HTR-8/SVneo (cell line): ENCODE measurements at places on chromosomes 11 and 22.

DNA sequence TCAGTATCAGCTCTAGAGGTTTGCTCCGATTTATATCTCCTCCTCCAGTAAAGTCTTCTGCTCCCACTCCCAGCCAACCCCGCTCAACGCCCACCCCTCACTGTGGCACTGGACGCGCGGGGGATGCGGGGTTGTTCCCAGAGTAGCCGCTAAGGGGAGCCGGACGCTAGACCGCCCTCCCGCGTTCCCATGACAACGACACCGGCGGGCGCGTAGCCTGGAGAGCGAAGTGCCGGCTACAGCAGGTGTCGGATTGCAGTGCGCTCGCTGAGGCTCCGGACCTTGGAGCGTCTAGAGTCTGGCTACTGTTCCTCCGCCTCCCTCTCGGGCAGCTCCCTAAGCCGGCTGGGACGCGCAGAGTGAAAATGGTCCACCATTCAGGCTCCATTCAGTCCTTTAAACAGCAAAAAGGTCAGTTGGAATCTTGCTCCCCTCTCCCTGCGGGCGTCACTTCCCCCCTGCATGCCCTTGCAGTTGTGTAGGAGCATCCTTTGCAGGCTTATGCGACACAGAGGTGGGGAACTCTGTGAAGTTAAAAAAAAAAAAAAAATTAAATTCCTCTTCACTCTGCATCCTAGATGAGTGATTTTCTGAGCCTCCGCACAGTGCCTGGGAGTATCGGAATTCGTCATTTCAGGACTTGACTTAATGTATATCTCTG lies at the start of gene ANO3:
Gene ANO3, plus strand, starts transcription at position 220 of the 661 bp plus-strand sequence. Its CDS starts 146 bp downstream, at position 366.
- peak; percentile 71 for DNase-seq

DNA sequence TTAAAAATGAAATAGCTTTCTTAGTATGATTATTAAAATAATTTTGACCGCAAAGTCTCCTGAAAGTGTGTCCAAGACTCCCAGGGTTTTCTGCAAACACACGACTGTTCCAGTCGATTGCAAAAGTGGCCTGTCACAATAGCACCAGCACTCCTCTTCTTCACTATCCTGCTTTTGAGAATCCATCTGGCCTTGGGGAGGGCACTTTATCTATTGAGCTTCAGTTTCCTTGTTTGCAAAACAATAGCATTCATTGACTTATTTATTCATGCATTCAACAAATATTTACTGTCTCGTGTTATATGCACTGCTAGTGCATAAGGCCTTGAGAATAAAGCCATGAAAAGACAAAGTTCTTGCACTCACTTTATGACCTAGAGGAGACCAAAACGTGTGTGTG lies 96.2 kb upstream of the NTM start:
- no peak for DNase-seq

DNA sequence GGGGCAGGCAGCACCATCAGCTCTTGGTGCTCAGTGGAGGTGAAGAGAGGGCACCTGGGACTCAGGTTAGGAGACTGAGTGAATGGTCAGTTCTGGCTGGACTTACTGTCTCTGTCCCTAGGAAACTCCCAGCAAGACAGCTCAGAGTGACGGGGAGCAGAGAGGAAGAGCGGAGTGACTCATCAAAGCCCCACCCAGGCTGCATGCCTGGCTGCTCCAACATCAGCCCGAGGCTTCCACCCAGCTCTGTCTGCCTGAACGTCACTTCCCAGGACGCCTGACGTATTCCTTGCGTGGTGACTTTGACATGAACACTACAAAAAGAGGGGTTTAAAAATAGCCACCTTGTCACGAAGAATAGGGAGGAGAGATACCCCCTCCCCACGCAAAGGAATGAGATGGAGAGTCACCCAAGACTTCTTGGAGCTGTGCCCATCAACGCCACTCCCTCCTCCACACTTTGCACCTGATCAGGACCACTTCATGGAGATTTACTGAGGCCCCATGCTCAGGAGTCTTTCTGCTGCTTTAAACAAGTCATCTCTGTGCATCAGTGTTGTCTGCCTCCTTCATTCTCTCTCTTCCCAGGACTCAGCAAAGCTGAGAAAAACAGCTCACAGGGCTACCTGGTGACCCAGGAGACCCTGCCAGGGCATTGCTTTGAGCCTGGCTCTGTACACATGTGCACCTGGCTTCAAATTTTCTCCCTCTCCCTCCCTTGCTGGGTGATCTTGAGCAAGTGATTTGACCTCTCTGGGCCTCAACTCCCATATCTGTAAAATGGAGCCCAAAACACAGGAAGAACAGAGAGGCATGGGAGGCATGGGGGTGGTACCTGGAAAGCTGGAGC lies 83.1 kb downstream of the MN1 start:
- DNase-seq: peak; percentile 90

DNA sequence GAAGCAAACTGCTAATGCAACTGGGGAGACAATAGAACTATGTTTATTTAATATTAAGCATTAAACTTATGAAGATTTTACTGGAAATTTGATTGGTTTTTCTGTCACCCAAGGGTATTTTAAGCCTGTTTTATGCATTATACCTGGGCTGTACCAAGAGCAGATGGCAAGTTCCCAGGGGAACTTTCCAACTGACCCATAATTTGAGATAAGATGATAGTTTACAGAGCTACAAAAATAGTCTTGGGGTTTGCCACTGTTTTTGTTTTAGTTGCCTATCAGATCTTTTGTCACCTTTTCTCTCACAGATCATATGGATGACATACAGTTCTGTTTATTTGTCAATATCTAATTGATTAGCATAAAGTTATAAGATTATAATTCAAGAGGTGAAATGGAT lies 43.9 kb downstream of the PDE3B start:
- DNase-seq: no peak

DNA sequence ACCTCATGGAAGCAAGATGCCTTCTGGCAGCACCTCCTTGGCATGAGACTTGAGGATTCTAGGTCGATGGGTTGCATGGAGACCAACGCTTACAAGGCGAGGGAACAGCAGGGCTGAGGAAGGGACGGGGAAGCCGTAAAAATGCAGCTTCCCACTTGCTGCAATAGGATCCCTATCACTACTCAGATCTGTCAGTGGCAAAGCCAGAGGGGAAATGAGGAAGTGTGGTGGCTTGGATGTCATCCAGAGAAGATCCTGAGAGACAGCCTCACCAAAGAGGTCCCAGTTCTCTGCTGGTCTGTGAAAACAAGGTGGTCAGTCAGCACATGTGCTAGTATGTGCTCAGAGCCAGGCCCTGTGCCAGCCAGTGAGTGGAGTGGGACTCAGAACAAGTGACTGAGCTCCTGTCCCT lies 22.2 kb downstream of the CYB5R2 start:
- DNase-seq: no peak

- no peak for DNase-seq
Measured at GRCh38 chr11:116065191-116065895, 561.1 kb upstream of the CADM1 start.

DNA sequence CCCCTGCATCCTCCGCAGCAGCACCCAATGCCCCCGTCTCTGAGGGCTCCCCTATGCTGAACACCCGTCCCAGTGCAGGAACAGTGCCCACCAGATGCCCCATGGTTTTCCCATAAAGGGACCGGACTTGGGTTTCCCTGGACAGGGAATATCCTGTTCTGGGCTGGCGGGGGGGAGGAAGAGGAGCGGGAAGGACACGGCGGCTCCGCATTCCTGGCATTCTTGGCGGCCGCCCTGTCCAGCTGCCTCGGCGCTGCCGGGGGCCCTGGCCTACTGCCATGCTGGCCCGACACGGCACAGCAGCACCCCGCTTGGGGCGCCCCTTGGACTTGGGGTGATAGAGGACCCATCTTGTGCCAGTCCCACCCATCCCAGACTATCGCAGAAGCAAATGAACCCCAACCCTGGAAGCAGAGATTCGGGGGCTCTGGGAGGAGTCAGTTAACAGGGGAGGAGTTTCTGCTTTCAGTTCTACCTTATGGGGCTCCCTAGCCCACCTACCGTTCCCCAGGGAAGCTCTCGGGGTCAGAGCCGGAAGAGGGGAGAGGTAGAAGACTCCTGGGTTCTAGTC lies 23.7 kb upstream of the CBX7 start:
- peak; percentile 68 for DNase-seq

- DNase-seq: peak; percentile 85
Measured at GRCh38 chr22:45435544-45436139, 22.1 kb downstream of the RIBC2 start.

DNA sequence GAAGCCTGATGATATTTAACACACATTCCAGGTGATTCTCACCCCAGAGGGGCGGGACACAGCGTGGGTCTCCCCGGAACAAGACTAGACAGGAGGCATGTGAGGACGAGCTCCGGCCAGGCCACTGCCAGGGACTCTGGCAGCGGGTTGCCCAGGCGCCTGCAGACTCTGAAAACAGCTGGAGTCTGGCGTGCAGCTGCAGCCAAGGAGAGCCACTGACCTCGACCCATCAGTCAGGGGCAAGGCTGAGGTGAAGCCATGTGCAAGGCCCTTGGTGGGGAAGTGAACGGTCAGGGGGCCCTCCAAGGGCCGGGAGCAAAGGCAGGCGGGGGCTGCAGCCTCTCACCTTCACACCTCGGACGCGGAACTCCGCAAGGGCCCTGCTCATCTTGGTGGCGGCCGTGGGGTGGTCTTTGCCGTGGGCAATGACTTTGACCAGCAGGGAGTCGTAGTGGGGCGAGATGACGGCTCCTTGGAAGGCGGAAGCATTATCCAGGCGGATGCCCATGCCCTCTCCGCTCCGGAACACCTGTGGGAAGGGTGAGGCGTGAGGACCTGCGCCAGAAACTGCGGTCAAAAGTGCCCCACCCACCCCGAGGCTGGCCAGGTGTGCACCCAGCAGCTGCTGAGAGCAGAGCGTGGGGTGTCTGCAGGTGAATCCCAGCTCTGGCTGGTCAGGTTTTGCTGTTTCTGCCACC lies 6.7 kb downstream of the LRFN4 start:
- DNase-seq: no peak

- no peak for DNase-seq
Measured at GRCh38 chr11:19873730-19874129, 161.1 kb downstream of the NAV2 start.

GRCh38 chr11:57196596-57196995 lies 14.8 kb downstream of the LRRC55 start:
- DNase-seq: no peak

DNA sequence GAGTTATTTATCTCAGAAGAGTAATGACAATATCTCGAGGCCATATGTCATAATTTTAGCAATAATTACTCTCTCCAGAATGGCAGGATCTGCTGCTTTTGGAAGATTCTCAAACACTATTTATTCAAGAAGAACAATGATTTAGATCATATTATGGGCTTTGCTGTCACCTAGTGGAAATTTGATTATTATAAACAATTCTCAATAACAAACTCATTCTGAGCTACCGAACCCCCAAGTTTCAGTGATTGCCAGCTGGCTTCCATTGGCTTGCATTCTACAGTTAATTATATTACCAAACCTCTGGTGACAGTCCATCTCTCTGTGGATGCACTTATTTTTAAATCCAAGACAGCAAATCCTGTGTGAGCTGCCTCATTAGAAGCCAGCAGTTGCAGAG lies 27.9 kb upstream of the SLC36A4 start:
- DNase-seq: no peak

DNA sequence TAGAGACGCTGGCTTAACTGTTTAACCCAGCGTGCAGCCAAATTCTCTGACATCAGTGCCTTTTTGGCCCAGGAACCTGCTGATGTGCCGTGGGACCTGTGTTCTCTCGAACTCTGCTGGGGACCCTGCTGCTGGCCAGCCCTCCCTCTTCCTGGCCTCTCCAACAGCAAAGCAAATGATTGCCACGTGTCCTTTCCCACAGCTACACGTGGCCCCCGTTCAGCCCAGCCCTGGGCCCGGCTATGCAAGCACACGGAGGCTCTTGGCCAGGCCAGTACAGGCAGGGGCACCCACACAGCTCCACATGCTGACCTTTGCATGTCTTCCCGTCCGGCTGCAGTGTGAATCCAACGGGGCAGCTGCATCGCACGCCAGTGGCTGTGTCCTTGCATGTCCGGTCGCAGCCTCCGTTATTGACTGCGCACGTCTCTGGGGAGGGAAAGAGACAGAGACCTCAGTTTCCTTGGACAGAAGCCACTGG lies 51.6 kb upstream of the TTLL12 start:
- no peak for DNase-seq

DNA sequence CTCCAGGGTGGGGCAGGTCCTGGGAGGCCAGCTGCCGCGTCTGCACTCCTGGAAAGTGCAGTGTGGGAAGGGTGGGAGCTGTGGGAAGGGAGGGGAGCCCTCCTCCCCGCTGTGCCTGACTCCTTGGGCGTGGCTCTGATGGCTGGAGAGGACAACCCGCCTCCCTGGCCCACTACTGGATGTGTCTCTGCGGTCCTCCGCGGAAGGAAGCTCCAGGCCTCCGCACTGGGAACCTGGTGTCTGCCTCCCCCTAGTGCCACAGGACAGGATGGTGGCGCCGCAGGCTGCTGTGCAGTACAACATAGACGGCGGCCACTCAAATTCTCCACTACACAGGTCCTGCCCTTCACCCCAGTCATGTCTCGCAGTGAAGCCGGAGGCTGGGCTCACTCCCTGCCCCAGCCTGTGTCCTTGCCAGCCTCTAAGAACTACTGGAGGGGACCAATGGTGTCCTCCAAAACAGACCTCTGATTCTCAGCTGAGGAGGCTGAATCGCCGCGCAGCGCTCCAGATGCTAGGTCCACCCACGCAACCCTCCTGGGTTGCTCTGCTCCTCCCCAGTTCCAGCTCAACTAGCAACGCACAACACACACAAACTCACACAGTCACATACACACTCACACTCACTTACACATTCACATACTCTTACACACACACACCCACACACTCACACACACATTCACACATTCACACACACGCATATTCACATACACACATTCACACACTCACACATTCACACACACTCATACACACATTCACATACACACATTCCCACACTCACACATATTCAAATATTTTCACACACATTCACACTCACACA lies 12.4 kb upstream of the DSCAML1 start:
- DNase-seq: peak; percentile 73

DNA sequence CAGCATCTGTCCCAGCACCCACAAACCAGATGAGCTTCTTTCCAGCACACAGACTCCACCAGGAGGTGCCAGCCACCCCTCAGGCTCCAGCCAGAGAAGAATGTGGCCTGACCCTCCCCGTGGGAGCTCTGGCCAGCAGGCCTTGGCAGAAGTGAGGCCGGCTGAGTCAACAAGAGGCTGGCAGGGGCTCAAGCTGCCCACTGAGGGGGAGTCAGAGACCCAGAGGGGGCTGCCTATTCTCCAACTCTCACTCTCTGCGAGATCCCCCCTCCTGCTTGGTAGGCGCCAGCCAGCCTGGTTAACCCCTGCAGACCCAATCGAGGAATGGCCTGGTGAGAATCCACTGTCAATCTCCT lies 10.6 kb upstream of the CDC42EP1 start:
- DNase-seq: no peak

DNA sequence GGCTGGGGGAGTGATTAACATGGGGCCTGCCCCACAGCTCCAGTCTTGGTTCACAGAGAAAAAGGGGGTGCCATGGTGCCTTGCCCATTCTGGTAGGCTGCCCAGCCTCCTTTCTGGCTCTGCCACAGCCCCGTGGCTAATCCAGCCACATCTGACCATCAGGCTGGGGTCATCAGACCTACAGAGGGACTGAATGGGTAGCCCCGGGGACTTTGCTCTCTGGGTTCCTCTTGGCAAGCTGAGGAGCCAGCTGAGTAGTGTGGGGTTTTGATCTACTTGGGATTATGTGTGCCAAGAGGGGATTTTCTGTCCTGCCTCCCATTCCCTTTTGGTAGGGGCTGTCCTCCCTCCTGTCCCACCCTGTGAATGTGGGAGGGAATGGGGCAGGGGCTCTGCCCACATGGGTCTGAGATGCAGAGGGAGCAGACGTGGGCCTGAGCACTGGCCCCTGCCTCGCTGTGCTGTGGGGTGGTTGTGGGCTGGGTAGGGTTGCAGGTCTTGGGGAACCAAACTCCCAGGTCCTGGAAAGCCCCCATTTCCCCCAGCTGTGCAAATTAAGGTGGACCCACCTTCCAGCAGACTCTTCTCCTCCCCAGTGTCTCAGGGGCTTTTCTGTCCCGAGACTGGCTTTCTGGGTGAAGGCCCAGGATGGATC lies 32.0 kb downstream of the CD82 start:
- no peak for DNase-seq
